ENCODE measurements at places on chromosomes 11 and 22. TPM values are rescaled to one million over a fixed set of nuclear protein-coding genes. Genes with fewer than 3 reads are reported as not detected.

Gene OR52E8
- total RNA-seq, result not detected

Gene GAS2
- 0.62 TPM for total RNA-seq

Gene FGF4
- not detected for total RNA-seq

Gene TMEM258
- total RNA-seq, result 166 TPM

Gene ZNF215
- 1.0 TPM for total RNA-seq

Gene YAP1
- 61.6 TPM for total RNA-seq

Data from M059J (cell line).